ENCODE measurements at places on chromosomes 3 and 15.

DNA sequence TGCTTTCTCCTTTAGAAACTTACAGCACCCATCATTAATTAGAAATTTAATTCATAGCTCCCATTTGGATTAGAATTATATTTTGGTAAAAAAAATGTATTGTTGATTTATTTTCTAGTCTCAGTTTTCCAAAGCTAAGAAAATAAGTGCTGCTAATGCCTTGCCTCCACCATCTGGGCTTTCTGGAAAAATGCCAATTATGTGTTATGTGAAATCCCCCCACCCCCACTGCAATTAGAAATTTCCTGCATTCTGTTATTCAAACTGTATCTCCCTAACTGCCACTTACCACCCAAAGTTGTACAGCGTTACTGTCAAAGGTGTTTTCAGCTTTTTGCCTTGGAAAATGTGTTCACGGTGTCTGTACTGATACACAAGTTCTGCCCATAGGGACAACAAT, 617.2 kb upstream of the UBE2E2 start:
- no peak for DNase-seq

DNA sequence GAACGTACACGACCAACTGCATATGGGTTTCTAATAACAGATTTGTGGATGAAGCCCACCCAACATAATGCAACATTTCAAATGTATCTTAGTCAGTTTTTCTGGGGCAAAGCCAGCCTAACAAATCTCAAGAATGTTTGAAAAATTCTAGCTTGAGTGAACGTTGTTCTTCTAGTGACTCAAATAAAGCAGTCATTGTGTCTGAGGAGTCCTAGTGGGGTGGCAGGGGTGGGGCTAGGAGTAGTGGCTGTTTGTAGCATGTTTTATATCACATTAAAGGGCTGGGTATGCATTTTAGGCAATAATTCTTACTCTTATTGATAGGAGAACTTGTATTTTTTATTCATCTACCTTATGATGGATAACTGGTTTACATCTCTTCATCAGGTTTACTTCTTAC, 6.0 kb downstream of the B3GNT5 start:
- no peak for DNase-seq

- no peak for DNase-seq
Measured at GRCh38 chr3:23600167-23600871, 205.4 kb upstream of the UBE2E1 start.

GRCh38 chr3:140420621-140421357, 257.1 kb upstream of the TRIM42 start:
- DNase-seq, result no peak

DNA sequence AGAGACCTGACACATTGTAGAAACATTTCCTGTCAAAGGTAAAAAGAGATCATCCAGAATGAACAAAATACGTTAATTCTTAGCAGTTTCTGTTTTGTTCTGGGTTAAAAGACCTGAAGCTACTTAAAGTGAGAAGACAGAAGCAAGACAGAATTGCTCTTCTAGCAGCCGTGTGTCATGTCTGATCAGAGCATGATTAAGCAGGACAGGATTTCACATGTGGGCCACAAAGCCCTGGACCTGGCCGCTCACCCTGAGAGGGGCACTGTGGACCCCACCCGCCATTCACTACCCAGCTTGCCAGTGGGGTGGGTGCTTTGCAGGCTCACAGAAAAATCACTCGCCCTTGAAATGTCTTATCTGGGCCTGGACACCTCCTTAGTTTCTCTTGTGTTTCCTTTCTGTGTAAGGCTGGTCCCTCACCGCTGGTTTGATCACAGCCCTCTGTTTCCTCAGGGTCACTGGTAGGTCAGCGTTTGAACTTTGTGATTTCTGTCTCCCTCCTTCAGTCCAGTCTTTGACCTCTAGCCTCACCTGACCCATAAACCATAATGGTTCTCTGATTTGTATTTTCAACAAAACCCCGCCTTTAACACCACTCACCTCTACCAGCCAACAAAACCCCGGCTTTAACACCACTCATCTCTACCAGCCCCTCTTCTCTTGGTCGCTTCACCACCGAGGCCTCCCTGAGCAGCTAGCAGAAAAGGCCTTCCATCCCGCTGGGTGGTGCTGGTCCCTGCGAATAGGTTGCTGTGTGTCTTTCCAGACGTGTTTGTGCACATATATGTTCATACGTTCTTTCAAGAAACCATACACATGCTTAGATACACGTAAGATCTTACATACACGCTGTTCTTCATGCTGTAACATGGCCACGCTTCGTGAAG, 185.0 kb downstream of the OR4M2 start:
- DNase-seq, result peak; percentile 41
